Bladder microvascular endothelial cell (primary cell): ENCODE measurements at places on chromosomes 3 and 15. TPM values are rescaled to one million over a fixed set of nuclear protein-coding genes. Genes with fewer than 3 reads are reported as not detected.

GOLGA6L10 gene
- 0.65 and 1.3 TPM in 2 replicates for total RNA-seq

SLC28A2 gene
- total RNA-seq, result not detected in 2 replicates

AADACL2 gene
- not detected in 2 replicates for total RNA-seq

SAMMSON gene
- total RNA-seq, result not detected in 2 replicates

RFTN1 gene
- 42.9 and 46.9 TPM in 2 replicates for total RNA-seq

IGSF10 gene
- under 0.01 and 0.06 TPM in 2 replicates for total RNA-seq

PTH1R gene
- 0.06 and 0.32 TPM in 2 replicates for total RNA-seq

STXBP5L gene
- total RNA-seq, result not detected in 2 replicates

ZNF662 gene
- 0.81 and 3.3 TPM in 2 replicates for total RNA-seq

SLC51A gene
- not detected in 2 replicates for total RNA-seq

DUOXA1 gene
- not detected in 2 replicates for total RNA-seq

DPPA2 gene
- total RNA-seq, result not detected in 2 replicates

TYRO3 gene
- 6.8 and 7.0 TPM in 2 replicates for total RNA-seq

CAMP gene
- not detected in 2 replicates for total RNA-seq

PDCD10 gene
- 56.5 and 82.9 TPM in 2 replicates for total RNA-seq

FGF12 gene
- 1.6 and 2.9 TPM in 2 replicates for total RNA-seq

TRA2B gene
- 188 and 217 TPM in 2 replicates for total RNA-seq

EHHADH gene
- 3.6 and 4.3 TPM in 2 replicates for total RNA-seq

CHRD gene
- total RNA-seq, result 0.16 and 0.69 TPM in 2 replicates

MKRN3 gene
- not detected in 2 replicates for total RNA-seq

CPB1 gene
- not detected in 2 replicates for total RNA-seq

SERP1 gene
- 98.1 and 135 TPM in 2 replicates for total RNA-seq

TRIM69 gene
- 9.4 and 13.7 TPM in 2 replicates for total RNA-seq

SLC22A13 gene
- 0.16 and 0.76 TPM in 2 replicates for total RNA-seq

EXOSC7 gene
- total RNA-seq, result 26.6 and 62.6 TPM in 2 replicates

KCNMB3 gene
- 2.1 and 4.6 TPM in 2 replicates for total RNA-seq

P2RY14 gene
- not detected in 2 replicates for total RNA-seq

RBPMS2 gene
- total RNA-seq, result 0.25 TPM in 1 of 2 replicates, not detected in the other

AMT gene
- total RNA-seq, result 0.65 and 1.4 TPM in 2 replicates

BCL2A1 gene
- 0.19 TPM in 1 of 2 replicates, not detected in the other for total RNA-seq

CPN2 gene
- not detected in 2 replicates for total RNA-seq

SLC24A5 gene
- total RNA-seq, result not detected in 2 replicates

NUDT16 gene
- total RNA-seq, result 10.2 and 13.1 TPM in 2 replicates

PTPN23 gene
- 12.3 and 38.3 TPM in 2 replicates for total RNA-seq

CAMK2N2 gene
- 0.13 TPM in 1 of 2 replicates, not detected in the other for total RNA-seq

GOLGA6B gene
- not detected in 2 replicates for total RNA-seq

BLM gene
- 6.6 and 6.8 TPM in 2 replicates for total RNA-seq

ETV5 gene
- 8.9 and 9.9 TPM in 2 replicates for total RNA-seq

IL20RB gene
- 0.16 and 1.1 TPM in 2 replicates for total RNA-seq

MLF1 gene
- 5.3 and 6.2 TPM in 2 replicates for total RNA-seq

CIB2 gene
- 0.97 and 2.4 TPM in 2 replicates for total RNA-seq

GOLGB1 gene
- 29.6 and 53.6 TPM in 2 replicates for total RNA-seq

BBX gene
- total RNA-seq, result 33.8 and 60.1 TPM in 2 replicates

SAXO2 gene
- total RNA-seq, result 0.06 and 0.65 TPM in 2 replicates

TMEM266 gene
- total RNA-seq, result not detected in 2 replicates

MYO1E gene
- total RNA-seq, result 70.3 and 135 TPM in 2 replicates

STRA6 gene
- 0.06 TPM in 1 of 2 replicates, not detected in the other for total RNA-seq

IL17RB gene
- total RNA-seq, result 0.38 TPM in 1 of 2 replicates, not detected in the other

NAA80 gene
- total RNA-seq, result 1.9 and 2.8 TPM in 2 replicates

RASGRP1 gene
- under 0.01 and 0.57 TPM in 2 replicates for total RNA-seq

USP8 gene
- total RNA-seq, result 21.5 and 65.2 TPM in 2 replicates

GABRA5 gene
- not detected in 2 replicates for total RNA-seq

PPP1R2 gene
- 109 and 170 TPM in 2 replicates for total RNA-seq

FAH gene
- 9.7 and 11.6 TPM in 2 replicates for total RNA-seq
